Kidney (tissue), 22 donors: ENCODE measurements at places on chromosomes 3 and 15.

GRCh38 chr3:134111616-134112015, 81.9 kb upstream of the SLCO2A1 start:
- no peak for DNase-seq

DNA sequence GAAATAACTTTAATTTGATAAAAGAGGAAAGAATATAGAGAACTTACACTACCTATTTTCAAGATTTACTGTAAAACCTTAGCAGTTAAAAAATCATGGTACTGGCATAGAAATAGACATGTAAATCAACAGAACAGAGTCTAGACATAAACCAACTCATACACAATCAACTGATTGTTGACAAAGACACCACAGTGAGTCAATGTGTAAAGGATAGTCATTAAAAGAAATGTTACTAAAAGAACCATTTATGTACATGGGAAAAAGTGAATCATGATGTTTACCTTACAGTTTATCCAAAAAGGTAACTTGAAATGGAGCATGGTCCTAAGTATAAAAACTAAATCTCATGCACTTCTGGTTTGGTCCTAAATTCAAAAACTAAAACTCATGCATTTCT, 847.4 kb downstream of the IGSF11 start:
- DNase-seq: no peak

GRCh38 chr15:50146632-50147031, 27.6 kb upstream of the ATP8B4 start:
- DNase-seq: no peak

DNA sequence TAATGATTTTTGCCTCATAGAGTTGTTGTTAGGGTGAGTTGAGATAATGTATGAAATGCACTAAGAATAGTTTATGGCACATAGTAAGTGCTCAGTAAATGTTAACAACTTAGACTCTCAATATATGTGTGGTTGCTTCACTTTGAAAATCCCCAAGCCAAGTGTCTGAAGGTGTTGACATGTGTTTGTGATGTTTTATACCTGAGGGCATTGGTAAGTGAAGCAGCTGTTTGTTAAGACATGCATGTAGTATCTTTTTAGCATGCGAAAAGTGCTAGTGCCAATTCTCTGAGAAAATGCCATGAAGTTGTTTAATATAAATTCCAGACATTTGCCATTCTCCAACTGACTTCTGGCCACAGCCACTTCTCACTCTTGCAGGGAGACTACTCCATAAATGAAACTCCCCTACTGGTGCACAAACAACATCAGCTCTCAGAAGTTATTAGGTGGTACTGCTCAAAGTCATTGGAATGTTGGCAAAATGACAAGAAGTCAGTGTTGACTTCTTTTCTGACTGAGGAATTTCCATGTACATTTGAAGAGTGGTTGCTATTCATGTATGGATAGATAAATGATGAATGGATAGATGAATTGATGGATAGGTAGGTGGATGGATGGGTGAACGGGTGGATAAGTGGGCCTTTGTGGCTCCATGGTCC, 103.6 kb upstream of the NUDT16 start:
- peak; percentile 47 for DNase-seq

DNA sequence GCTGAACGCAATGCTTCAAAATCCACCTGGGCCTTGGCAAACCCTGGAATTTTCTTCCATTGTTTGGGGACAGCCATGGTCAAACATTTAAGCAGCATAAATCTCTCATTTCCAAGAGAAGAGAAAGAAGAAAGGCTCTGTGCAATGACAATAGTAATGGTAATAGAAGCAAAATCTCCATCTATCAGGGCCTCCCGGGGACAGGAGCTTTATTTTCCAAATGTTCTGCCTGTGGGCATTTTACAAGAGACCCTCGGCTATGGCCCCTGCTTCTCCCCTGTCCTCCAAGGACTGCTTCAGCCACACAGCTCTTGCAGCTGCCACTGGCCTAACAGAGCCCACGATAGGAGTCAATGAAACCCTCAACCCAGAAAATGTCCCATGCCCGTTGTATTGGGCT, 12.7 kb upstream of the FAM240A start:
- no peak for DNase-seq

- no peak for DNase-seq
Measured at GRCh38 chr3:86794361-86795065, 196.4 kb downstream of the VGLL3 start.

DNA sequence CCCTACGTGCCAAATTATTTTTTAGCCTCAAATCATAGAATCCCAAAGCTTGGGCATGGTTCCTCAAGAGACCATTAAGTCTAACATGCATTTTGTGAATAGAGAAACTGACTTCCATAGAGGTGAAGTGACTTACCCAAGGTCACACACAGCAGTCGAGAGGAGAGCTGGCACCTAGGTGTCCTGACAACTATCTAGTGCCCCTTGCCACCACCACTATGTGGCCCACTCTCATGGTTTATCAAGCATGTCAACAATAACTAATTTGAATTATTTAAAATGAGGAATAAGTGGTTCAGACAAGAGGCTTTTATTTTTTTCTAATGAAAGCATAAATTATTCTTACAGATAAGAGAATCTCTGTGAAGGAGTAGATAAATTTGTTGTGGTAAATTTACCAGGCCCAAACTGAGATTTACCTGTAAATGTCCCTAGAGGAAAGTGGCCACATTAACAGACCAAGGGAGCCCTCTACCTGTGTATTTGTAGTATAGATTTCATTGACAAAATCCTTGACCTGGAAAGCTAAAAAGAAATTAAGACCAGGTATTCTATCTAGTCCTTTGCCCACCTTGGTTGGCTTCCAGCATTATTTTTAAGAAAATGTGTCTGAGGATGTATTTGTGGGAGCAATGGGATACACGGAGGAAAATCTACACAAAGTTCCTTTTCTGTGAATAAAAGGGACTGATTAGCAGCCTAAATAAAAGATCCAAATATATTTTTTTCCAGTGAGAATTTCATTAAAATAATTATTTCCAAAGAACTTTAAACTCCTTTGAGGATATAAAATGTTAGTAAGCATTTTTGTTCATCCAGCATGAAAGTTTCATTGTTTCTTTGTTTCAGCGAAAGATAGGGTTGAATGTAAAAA, 49.1 kb downstream of the IQCH start:
- DNase-seq: no peak

- no peak for DNase-seq
Measured at GRCh38 chr3:55718074-55718473, 231.0 kb upstream of the WNT5A start.

DNA sequence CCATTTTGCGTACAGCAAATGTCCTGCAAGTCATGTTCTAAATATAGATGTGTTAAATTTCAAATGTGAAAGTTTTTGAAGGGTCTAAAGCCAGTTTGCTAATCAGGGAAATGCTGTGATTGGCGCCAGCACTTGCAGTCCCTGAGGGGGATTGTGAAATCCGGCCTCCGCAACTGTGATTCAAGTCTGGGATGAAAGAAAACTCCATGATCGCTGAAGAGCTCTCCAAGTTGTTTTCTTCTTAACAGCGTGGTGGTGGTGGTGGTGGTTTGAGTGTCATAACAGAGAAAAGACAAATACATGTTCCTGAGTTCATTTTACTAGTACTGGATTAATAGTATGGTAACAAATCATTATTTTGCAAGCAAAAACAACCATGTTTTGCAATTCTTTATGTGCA, 51.8 kb downstream of the MITF start:
- no peak for DNase-seq

GRCh38 chr3:53989946-53990345, 98.3 kb upstream of the SELENOK start:
- no peak for DNase-seq

GRCh38 chr3:194355379-194355778, 4.3 kb upstream of the CPN2 start:
- no peak for DNase-seq

- DNase-seq: no peak
Measured at GRCh38 chr3:123608263-123608937, 23.5 kb upstream of the HACD2 start.

DNA sequence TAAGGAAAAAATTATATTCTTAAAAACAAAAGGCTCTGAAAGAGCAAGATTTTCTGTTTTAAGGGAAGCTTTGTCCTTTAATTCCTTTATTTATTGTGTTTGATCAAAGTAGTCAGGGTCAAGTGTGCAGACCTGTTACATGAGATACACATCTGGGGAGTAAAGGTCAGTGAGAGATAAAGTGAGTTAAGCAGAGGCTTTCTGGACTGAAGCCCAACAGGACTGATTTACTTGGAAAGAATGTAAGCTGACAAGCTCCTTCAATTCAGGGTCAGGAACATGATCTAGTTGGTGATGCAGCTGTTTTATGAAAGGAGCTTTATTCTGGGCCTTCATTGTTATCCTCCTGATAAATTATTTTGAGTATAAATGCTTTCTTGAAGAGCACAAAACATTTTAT, 20.7 kb upstream of the OTOL1 start:
- no peak for DNase-seq

- no peak for DNase-seq
Measured at GRCh38 chr15:58918239-58918638, 15.2 kb downstream of the SLTM start.

DNA sequence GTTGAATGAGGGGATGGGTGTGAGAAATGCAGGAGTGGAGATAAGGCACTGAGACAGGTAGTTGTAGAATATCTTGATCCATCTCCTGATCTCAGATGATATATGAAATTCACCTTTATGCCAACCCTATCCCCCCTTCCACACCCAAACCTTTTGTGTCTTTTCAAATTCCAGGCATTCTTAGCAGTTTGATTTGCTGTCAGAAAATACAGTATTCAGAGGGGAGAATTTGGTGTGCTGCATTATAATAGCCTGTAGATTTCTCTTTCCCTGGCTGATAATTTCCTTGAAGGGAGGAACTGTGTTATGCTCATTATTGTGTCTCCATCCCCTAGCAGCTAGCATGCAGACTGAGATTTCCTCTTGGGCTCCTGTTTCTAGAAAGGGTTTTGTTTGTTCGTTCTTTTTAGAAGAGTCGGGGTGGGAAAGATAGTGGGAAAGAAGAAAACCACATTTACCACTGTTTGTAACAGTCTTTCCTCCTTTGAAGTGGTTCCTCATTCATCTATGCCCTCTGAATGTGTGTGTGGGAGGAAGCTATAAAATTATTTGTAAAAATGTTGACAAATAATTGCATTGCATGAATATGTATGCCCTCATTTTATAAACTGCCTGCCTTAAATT, 373.4 kb downstream of the DIPK2A start:
- no peak for DNase-seq

DNA sequence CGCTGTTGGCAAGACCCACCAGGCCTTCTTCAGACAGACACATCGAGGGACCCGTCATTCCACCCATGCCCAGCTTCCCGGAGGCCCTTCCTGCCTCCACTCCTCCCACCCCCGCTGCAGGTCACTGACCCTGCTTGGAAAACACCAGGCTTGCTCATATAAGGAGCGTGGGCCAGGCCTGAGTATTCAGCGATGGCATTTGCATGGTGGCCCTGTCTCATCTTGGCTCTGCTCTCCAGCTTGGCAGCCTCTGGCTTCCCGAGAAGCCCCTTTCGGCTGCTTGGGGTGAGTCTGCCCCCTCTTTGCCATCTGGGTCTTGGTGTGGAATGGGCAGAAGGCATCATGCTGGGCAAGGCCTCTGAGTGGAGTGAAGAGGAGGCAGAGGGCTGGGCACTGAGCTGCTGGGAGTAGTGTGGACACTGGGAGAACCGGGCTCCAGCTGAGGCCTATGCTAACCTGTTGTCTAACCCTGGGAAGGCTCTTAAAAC, at the start of gene ITIH3:
Gene ITIH3, plus strand, starts transcription at position 185 of the 488 bp plus-strand sequence. Its CDS starts 8 bp downstream, at position 193.
- DNase-seq: peak; percentile 7

GRCh38 chr15:41671656-41672648, 11.7 kb downstream of the MGA start:
- no peak for DNase-seq

DNA sequence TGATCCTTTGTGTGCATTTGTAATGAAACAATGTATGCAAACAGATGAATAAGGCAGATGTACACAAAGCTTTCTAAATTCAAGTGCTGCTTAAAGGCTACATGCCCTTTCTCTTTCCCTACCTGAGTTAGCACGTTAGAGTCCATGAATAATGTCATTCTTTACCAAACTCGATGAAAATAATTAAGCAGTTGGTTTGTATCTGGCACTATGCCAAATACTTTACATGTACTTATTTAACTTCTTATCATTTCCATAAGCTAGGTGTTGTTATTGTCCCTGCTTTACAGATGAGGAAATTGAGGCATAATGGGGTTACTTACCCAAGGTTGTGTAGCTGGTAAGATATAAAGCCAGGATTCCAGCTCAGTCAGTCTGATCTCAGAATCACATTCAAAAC, 2.4 kb downstream of the GPR171 start:
- no peak for DNase-seq

GRCh38 chr15:98805434-98806274, 157.3 kb downstream of the IGF1R start:
- DNase-seq: peak; percentile 52

DNA sequence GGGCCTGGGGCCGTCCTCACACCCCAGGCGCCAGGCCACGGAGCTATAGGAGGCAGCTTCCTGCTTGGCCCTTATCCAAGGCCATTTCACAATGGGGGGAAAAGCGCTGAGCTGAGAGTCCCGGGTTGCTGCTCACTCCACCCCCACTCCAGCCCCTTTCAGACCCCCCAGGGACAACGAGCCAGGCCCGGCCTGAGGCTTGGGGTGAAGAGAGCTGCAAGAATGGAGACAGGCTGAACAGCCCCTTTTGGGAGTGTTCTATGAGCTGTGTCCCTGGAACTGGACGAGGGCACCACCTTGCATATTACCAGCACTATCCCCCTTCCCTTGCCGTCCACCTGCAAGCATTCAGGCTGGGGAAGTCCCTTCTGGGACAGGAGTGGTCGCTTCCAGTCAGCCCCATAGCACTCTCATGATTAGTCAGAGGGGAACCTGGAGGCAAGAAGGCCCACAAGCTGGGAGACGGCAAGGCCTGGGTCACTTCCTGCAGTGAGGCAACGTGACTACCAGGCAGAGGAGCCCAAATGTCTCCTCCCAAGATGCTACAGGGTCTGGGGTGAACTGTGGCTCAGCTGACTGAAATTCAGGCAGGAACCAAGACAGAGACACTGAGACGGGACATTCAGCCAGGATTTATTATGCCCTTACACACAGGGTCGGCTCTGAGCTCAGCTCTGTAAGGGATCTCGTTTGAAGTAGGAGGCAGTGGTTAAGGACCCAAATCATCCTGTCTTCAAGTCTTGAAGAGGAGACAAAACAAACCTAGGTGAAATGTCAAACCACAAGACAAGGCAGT, 8.6 kb upstream of the SRP14 start:
- peak; percentile 89 for DNase-seq

DNA sequence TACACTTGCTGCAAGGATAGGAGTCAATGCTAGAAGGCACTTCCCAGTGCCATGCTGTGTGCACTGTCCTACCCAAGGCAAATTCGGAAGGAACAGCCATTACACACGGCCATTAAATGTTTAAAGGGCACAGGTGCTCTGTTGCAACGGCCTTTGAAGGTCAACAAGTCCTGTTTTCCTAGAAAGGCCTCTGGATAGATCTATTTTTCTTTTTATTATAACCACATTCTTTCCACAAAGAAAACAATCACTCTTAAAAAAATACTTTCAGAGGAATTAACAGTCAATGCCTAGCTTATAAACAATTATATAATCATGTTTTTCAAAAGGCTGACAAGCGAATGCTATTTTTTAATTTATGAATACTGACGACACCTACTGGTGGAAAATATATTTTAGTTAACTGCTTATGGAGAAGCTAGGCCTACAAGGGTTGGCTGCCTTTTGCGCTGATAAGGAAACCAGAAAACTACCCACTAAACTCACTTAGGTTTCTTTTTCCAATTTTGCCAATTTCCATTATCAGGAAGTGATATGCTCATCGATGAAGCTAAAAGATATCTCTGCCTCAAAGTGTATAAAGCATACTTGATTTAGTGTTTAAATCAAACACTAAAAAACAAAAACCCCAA, 2.4 kb downstream of the ARHGEF3 start:
- DNase-seq: peak; percentile 89

GRCh38 chr15:44094781-44095180, 100.3 kb downstream of the FRMD5 start:
- DNase-seq: no peak

- DNase-seq: no peak
Measured at GRCh38 chr3:194888916-194889315, 203.2 kb downstream of the FAM43A start.
